NCI-H146 (cell line): ENCODE measurements at places on chromosomes 5 and 9.

GRCh38 chr9:134251296-134252069 lies 74.8 kb upstream of the RXRA start:
- DNase-seq = no peak

- DNase-seq = no peak
These were observed 48.2 kb downstream of the RXRA start for GRCh38 chr9:134374301-134375010.

- no peak for DNase-seq
These were observed 44.8 kb upstream of the RNF130 start for GRCh38 chr5:180116077-180116999.

GRCh38 chr9:90839183-90839728 lies 37.6 kb downstream of the SYK start:
- no peak for DNase-seq

GRCh38 chr5:72300590-72301339 lies 19.3 kb downstream of the MRPS27 start:
- no peak for DNase-seq

- DNase-seq = no peak
These were observed 60.9 kb downstream of the ROPN1L start for GRCh38 chr5:10502578-10502977.

DNA sequence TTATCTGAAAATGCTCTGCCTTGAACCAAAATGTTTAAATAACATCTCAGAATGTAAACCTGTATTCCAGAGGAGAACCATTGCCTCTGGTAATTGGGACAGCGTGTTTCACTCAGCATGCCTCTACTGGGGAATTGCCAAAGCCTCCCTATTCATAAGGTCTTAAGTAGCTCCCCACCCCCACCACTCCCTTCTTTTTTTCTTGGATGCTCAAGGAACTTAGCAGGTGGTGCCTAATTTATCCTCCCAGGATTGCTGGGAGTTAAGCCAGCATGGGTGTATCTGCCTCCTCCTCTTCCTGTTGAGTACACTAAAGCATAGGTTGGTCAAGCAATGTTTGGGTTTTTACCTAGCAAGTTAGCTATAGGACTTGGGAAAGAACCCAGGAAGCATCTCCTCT lies 220.2 kb downstream of the DMAC1 start:
- DNase-seq = no peak

DNA sequence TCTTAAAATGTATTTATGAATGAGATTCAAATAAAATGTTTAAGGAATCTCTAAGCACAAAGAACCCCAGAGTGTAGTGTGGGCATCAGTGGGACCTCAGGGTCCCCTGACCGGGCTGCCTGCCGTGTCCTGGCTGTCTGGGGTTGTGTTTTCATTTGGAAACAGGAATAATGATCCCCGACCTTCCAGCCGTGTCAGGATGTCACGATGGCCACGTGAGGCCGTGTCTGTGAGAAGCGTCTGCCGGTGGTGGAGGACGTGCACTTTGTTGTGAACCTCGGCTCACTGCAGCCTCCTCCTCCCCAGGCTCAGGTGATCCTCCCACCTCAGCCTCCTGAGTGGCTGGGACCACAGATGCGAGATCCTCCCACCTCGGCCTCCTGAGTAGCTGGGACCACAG lies 4.3 kb downstream of the TRAF2 start:
- DNase-seq = no peak

GRCh38 chr5:14850419-14851049 lies 21.0 kb downstream of the ANKH start:
- no peak for DNase-seq

- no peak for DNase-seq
These were observed 9.9 kb upstream of the PCSK5 start for GRCh38 chr9:75880618-75881017.

DNA sequence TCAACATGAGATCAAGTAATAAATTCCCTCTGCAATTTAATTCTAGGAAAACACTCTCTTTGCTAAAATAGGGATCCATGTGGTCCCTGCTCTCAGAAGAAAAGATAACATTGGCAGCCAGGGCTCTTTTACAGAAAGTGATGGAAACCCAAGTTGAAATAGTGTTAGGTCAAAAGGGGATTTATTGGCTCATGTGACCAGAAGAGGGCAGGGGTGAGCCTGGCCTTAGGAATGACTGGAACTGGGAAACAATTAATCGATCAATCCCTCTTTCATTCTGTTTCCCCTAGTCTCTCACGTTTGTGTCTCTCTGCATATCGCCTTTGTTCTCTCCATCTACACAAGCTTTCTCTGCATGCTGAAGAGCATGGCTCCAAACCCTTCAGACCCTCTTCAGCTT lies 58.3 kb upstream of the ALDH1B1 start:
- peak; percentile 83 for DNase-seq

- no peak for DNase-seq
These were observed 82.9 kb upstream of the TRIM32 start for GRCh38 chr9:116604251-116604650.

- no peak for DNase-seq
These were observed 58.0 kb upstream of the UBAC1 start for GRCh38 chr9:136019041-136019680.

- DNase-seq = no peak
These were observed 39.9 kb downstream of the GDNF start for GRCh38 chr5:37799865-37800421.

DNA sequence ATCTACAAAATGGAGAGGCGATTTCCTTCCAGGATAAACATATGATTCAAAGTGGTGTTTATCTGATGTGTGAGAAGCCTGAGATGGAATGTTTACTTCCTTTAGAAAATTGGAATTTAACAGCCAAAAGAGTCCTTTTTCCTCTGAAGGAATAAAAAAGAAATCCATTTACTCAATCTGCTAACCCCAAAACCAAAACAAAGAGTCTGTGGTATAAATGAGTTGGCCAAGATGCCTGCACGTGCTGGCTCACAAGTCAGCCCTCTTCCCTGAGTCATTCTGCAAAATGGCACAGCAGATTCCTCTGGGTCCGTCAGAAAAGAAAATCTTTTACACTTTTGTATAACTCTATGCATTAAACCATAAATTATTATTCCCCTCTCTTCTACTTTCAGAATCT lies 60.8 kb downstream of the EBF1 start:
- DNase-seq = no peak

- no peak for DNase-seq
These were observed 479.5 kb upstream of the PAPPA start for GRCh38 chr9:115674091-115674490.

DNA sequence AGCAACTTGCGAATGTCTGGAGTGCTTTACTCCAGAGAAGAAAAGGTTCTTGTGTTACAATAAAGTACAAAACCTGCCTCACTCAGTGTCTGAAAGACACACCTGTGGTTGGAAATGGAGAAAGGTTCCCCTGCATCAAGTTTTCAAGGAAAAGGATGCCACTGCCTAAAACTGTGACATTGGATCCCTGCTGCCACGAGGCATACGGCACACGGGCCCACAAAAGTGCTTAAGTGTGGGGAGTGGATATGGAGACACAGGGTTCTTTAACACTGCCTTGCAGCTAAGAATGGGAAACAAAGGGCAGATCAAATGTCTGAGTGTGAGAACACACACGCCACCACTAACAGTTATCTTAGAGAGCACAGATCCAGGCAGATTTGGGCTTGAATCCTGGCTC lies 75.0 kb downstream of the NIPSNAP3B start:
- DNase-seq = no peak

GRCh38 chr9:111783857-111784256 lies 10.9 kb downstream of the SHOC1 start:
- no peak for DNase-seq

DNA sequence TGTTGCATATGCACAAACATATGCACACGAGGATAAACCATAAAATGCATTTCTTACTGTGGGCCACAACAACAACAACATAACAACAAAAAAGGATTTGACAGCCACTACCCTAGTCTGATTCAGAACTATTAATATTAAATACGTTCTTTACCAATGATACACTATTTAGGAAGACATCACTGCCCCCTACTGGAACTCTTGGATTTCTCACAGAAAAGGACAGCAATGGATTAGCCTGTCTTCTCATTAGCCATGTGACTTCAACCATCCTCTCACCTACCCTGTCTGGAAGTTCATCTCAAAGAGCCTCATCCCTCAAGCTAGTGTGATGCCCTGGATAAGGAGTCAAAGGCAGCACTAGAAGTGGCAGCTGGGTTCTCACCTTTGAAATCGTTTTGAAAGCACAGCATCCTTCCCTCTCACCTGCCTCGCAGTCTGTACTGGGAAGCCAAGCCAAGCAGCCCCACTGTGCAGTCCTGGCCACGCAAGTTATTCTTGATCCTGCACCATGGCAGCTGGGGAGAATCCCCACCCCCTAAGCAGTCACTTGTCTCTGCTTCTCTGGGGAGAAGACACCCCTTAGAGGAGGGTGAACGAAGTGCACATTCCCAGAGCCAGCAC lies 64.6 kb downstream of the SH3TC2 start:
- DNase-seq = no peak

DNA sequence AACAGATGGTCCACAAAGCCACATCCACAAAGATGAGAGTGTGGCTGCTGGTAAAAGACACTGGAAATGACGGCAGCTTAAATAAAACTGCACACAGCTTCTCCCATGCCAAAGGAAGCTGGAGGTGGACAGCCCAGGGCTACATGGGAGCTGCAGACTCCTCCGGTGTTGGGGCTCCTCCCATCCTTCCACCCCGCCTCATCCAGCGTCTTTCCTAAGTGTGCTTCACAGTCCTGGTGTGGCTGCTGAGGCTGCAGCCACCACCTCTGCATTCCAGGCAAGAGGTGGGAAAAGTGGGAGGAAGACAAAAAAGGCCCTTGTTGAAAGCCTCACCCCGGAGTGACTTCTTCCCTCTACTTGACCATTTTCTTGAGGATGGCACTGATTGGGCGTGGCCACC lies 37.0 kb upstream of the IRX4 start:
- no peak for DNase-seq

DNA sequence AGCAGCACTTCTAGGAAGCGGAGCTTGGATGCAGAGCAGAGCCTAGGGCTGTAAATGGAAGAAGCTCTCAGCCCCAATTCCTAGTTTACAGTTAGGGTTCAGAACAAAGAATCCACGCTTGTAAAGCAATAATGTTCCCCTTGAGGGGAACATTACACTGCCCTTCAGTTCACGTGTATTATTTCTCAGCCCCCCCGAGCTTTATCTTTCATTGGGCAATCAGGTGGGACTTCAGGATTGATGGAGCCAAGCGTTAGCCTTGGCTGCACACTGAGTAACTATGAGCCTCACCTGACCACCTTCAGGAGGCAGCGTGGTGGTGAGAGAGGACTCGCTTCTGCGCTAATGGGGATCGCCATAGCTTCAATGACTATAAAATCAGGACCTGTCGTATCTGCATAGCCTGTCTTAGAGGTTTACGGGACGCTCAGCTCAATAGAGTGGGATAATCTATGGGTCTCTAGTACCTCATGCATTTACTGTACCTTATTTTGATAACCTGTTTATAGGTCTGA lies 157.0 kb upstream of the RASEF start:
- no peak for DNase-seq

DNA sequence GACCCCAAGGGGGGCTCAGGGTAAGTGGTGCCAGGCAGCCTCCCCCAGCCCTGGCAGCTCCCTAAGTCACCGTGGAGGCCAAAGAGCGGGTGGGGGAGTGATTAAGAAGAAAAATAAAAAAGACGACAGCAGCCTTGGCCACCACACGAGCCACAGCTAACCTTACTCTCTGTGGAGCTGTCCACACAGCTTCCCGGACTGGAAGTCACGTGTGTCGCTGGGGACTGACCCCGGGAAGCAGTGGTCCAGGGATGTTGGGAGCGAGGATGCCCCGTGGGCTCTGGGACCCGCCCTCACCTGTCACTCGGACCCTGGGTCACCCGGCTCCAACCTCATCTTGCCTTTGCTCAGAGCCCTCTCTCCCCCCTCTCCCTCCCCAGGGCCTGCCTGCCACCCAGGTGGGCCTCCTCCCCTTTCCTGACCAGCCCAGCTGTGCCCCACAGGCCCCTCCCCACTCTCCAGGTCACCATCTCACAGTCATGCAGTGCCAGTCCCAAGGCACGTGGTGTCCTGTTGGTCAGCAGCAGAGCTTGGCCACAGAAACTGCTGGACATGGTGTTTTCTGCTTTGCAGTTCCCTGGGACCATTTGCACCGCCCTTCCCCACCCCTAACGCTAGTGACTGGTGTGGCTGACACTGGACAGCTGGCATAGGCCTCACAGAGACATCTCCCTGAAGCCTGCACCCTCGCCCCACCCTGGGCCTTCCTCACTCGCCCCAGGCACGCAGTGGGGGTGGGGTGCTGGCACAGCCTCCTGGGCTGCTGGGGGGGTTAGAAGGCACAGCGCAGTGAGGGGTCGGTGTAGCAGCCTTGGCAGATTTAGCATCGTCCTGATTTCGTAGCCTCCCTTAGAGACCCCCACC lies 9.8 kb upstream of the EXOC3 start:
- no peak for DNase-seq

GRCh38 chr5:78979909-78980308 lies 5.2 kb downstream of the ARSB start:
- no peak for DNase-seq

- DNase-seq = no peak
These were observed 1.5 kb downstream of the TLN1 start for GRCh38 chr9:35730486-35730854.

DNA sequence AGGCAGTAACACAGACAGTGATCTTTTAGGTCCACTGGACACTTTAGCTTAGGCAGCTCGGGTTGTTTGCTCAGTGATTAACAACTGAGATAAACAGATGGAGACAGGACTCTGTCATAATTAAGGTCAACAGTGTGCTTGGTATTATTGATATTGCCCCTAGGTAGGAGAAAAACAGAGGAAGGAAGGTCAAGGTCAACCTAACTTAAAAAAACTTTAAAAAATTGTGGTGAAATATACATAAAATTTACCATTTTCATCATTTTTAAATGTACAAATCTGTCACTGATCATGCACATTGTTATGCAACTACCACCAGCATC lies 2.1 kb upstream of the HSPA4 start:
- peak; percentile 53 for DNase-seq

GRCh38 chr9:127384901-127385300 lies 12.1 kb upstream of the SLC2A8 start:
- DNase-seq = no peak

- no peak for DNase-seq
These were observed 1.4 kb downstream of the AKNA start for GRCh38 chr9:114386361-114386885.

GRCh38 chr9:26264709-26265601 lies 586.7 kb upstream of the TUSC1 start:
- no peak for DNase-seq
